Amygdala (tissue), 56 donors: ENCODE measurements at places on chromosomes 13 and 19.

GRCh38 chr19:52492994-52493470 lies 34.4 kb upstream of the ZNF808 start:
- no peak for DNase-seq

DNA sequence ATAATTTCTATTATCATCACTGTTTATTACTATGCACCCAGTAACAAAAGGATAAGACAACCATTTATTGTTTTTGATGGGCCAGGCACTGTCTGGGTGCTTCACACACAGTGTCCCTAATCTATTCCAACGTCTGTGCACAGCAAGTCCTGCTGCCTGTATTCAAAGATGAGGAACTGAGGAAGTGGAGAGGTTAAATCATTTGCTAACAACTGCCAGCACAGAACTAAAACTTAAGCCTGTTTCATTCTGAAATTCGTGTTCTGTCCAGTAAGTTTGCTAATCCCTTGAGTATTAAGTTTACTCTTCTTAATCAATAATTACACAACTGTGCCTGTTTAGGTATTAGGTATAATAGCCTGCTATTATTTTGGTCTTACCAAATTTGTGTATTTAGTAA lies 41.9 kb downstream of the TEX26 start:
- DNase-seq, result no peak

DNA sequence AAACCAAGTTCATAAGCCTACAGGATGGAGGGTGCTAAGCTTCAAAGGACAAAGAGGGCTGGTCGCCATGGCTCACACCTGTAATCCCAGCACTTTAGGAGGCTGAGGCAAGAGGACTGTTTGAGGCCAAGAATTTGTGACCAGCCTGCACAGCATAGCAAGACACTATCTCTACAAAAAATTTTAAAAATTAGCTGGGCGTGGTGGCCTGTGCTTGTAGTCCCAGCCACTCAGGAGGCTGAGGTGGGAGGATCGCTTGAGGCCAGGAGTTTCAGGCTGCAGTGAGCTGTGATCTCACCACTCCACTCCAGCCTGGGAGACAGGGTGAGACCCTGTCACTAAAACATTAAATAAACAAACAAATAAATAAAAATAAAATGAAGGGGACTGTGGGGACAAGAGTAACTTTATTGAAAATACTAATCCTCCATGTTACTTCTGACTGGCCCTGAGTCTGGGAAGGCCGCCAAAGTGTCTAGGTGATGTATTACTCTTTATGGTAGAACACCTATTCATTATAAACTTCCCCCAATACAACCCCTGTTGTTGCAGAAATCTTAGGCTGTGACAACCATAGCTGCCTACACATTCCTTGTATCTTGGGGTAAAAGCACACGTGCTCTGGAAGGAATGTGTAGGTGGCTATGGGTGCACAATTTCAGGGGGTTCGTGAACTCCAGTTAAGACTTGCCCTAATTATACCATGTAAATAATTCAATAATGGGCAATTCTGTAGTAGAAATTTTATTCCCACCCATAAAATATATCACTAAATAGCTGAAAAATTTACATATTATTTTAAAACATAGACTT lies 14.6 kb upstream of the URAD start:
- no peak for DNase-seq

- DNase-seq, result no peak
Observed at GRCh38 chr19:57803594-57804325, 11.0 kb downstream of the ZNF552 start.

DNA sequence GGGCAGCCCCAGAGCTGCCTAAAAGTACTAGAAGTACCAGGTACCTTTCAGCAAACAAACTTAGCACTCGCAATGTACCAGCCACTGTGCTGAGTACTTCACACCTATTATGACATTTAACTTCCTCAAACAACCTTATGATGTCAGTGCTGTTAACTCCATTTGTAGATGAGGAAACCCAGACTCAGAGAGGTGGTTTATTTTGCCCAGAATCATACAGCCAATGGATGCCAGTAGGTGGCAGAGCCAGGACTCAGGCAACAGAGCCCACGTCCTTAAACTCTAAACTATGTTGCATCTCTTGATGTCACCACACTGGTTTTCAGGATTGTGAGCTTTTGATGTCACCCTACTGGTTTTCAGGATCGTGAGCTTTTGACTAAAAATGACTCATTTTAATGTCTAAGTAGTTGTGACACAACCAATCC lies 78.9 kb downstream of the FLT1 start:
- DNase-seq, result no peak

- no peak for DNase-seq
Observed at GRCh38 chr13:30043631-30043925, 193.2 kb upstream of the UBL3 start.
